ENCODE measurements at places on chromosomes 1 and 21. TPM values are rescaled to one million over a fixed set of nuclear protein-coding genes. Genes with fewer than 3 reads are reported as not detected.

DNA sequence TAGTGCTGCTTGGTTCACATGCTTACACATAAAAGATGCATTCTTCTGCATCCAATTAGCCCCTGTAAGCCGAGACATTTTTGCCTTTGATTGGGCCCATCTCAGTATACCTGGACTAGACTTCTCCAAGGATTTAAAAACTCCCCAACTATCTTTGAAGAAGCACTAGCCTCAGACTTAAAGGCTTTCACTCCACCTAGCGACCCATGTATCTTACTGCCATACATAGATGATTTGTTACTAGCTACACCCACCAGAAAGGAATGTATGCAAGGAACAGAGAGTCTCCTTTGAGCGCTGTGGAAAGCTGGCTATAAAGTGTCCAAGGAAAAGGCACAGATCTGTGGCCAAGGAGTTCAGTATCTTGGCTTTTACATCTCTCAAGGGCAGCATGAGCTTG lies 91.7 kb downstream of the LIPI start:
- DNase-seq, result no peak

DNA sequence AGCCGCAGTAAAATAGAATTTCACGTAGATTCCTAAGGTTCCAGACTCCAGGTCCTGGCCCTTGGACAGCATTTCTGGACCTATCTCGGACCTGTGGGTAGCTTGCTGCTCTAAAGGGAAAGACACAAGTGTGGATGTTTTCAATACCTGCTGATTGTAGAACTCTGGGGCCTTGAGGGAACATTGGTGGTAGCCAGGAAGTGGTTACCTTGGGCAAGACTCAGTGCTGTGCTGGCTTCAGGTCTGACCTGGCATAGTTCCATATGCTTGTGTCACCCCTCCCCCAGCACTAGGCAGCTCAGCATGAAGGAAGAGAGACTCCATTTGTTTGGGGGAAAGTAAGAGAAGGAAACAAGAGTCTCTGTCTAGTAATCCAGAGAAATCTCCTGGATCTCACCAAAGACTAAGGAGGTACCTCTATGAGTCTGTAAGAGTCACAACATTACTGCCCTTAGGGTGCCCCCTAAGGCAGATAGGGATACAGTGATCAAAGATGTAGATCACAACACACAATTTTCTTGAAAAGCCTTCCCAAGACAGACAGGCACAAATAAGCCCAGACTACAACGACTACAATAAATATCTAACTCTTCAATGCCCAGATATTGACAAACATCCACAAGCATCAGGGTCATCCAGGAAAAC lies 398.8 kb downstream of the TGFB2 start:
- DNase-seq, result no peak

NUP210L gene
- polyA plus RNA-seq, result not detected

DNA sequence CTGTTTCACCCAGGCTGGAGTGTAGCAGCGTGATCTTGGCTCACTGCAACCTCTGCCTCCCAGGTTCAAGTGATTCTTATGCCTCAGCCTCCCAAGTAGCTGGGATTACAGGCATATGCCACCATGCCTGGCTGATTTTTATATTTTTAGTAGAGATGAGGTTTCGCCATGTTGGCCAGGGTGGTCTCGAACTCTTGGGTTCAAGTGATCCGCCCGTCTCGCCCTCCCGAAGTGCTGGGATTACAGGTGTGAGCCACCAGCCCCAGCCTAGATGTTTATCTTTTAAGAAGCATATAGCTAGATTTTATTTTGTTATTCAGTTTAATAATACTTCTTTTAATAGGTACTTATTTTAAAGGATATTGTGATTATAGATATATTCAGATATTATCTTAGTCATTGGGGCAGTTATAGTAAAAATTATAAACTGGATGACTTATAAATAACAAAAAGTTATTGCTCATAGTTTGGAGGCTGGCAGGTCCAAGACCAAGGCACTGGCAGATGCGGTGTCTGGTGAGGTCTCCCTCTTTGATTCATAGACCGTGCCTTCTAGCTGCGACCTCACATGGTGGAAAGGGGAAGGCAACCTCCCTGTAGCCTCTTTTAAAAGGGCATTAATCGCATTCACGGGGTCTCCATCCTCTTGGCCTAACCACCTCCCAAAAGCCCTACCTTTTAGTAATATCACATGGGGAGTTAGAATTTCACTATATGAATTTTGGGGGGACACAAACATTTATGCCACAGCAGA lies 3.1 kb upstream of the KCNE2 start:
- DNase-seq, result no peak

Data from muscle of back (tissue), 13 donors.